Fibroblast of lung (primary cell): ENCODE measurements at places on chromosomes 7 and 10. TPM values are rescaled to one million over a fixed set of nuclear protein-coding genes. Genes with fewer than 3 reads are reported as not detected.

Gene KCP
- total RNA-seq = 0.50 and 0.77 TPM in 2 replicates

Gene GRM3
- total RNA-seq = not detected in 2 replicates

Gene TMEM26
- 1.5 and 2.3 TPM in 2 replicates for total RNA-seq

Gene DPP6
- total RNA-seq = not detected in 2 replicates

Gene ELOVL3
- total RNA-seq = 0.26 and 0.66 TPM in 2 replicates

Gene FAM25C
- not detected in 2 replicates for total RNA-seq

Gene RELN
- total RNA-seq = 0.33 and 1.8 TPM in 2 replicates

DNA sequence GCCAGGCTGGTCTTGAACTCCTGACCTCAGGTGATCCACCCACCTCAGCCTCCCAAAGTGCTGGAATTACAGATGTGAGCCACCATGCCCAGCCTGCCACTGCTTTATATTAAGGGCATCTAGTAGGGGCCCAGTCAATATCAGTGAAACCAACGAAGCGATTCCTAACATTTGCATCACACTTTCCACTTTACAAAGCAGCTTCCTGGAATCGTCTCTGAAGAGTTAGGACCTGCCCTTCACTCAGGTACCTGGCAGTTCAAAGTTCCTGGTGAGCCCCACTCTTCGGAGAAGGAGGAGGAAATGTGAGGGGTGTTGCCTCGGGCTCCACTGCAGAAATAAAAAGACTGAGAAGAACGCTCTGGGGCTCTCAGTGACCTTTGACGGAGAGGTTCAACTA is 31.1 kb upstream of the EZH2 start:
- no peak for DNase-seq

GRCh38 chr10:14185316-14186045 is 145.2 kb downstream of the FRMD4A start:
- peak; percentile 81 for DNase-seq

DNA sequence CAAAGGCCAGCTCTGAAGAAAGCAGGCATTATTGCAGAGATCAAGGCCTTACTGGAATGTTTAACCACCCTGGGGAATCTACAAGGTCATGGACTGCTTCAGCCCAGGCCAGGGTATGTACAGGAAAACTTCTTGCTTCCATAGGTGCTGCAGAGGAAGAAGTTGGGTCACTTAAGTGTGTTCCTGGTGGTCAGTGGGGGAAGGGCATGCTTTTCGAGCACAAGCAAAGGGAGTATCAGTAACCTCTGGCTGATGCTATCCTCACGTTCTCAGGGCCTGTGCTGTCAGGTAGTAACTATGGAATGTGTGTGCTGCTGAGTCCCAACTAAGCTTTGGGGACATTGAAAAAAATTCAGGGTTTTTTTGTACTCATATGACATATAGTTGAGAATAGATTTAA is 234.0 kb upstream of the SP4 start:
- no peak for DNase-seq

DNA sequence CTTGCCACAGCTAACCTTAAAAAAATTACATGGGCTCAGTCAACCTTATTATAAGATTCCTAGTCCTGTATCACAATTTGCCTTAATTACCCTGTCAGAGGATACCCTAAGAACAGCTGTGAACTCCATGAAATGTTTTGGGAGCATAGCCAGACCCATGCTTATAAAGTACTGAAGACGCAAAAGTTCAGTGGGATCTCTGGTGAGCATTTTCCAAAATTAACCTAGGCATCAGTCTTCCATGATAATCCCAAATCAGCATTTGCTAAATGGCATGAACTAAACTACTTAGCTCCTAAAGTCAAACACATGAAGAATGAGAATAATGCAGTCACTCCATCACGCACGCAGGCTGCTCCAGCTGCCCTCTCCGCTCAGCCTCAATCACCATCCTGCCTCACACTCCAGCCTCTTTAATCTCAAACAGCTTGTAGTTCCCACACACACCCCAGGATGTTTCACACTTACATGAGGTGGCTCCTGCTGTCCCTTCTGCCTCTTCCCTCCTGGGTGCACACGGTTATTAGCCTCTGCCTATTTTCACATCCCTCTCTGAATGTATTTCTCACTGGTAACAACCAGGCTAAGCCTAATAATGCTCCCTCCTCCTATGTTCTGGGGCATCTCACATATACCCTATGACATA is 15.3 kb downstream of the IGF2BP3 start:
- no peak for DNase-seq

DNA sequence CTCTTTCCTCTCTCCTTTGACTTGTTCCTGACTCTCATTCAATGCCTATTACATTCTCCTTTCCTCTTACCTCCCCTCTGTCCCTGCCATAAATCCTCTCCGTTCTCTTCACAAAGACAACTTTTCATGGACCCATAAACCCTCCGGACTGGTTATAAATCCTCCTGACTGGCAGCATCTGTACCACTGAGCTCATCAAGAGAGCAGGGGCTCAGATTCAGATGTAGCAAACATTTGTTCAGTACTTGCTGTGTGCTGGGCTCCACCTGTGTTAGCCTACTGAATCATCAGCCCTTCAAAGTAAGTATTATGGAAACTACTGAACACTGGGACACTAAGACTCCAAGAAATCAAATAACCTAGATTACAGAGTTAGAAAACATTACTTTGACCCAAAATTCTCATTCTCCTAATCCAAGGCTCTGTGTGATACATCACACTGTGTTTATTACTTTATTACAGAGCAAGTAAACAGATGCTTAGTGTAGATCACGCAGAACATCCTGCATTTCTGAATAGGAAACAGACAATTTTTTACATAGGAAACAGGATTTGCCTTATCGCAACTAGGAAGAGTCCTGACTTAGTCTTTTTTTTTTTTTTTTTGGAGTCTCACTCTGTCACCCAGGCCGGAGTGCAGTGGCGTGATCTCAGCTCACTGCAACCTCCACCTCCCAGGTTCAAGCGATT is 108.6 kb upstream of the PDE1C start:
- DNase-seq = no peak

GRCh38 chr10:89534826-89535166 is 598 bp downstream of the SLC16A12 start:
- no peak for DNase-seq

GRCh38 chr7:31835471-31835870 is 148.5 kb downstream of the PPP1R17 start:
- no peak for DNase-seq

- no peak for DNase-seq
Measured at GRCh38 chr10:11881477-11882417, 58.6 kb downstream of the PROSER2 start.

DNA sequence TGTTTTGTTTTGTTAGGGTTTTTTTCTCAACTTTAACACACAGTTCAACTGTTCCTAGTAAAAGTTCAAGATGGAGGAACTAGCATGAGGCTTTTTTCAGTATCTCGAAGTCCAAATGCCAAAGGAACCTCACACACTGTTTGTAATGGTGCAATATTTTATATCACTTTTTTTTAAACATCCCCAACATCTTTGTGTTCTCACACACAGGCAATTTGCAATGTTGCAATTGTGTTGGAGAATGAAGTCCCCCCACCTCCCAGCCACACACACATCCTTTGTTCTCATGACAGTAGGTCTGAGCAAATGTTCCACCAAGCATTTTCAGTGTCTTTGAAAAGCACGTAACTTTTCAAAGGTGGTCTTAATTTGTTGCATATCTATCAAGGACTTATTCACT is 120.9 kb downstream of the TWIST1 start:
- DNase-seq = no peak

GRCh38 chr10:104472957-104473745 is 119.5 kb downstream of the CFAP58 start:
- no peak for DNase-seq

DNA sequence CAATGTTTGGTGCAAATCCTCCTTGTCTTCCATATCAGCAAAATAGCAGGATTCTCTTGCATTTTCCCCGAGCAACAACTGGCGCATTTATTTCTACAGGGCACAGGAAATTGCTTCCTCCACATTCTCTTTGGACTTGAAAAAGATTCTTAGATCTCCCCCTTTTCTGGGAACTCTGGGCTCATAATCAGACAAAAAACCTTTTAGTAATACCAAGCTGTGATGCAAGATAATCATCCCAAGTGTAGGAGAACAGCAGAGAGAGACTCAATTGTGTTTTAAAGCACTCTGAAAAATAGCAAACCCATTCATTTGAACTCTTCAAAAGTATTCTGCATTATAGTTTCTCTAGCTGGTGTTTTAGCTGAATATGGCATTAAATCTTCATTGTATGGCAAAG is 419.6 kb upstream of the NPVF start:
- DNase-seq = no peak

GRCh38 chr10:109450702-109451101 is 472.6 kb downstream of the XPNPEP1 start:
- DNase-seq = no peak
